ENCODE measurements at places on chromosomes 16 and 17.

GRCh38 chr17:29674281-29674680 lies 51.6 kb upstream of the CORO6 start:
- H3K4me3 ChIP-seq = no peak overlapping the region
- no peak for DNase-seq
- H3K27me3 ChIP-seq = no peaks in the 10 kb centered on the region
- no peak overlapping the region for H3K27ac ChIP-seq

- H3K27me3 ChIP-seq = no peaks in the 10 kb centered on the region
- no peaks in the 10 kb centered on the region for H3K36me3 ChIP-seq
- H3K27ac ChIP-seq = no peak overlapping the region
- H3K4me3 ChIP-seq = no peak overlapping the region
- H3K4me1 ChIP-seq = peaks cover 14% of the 10 kb centered on the region
- DNase-seq = no peak
Observed at GRCh38 chr17:17732444-17732843, 51.2 kb downstream of the RAI1 start.

DNA sequence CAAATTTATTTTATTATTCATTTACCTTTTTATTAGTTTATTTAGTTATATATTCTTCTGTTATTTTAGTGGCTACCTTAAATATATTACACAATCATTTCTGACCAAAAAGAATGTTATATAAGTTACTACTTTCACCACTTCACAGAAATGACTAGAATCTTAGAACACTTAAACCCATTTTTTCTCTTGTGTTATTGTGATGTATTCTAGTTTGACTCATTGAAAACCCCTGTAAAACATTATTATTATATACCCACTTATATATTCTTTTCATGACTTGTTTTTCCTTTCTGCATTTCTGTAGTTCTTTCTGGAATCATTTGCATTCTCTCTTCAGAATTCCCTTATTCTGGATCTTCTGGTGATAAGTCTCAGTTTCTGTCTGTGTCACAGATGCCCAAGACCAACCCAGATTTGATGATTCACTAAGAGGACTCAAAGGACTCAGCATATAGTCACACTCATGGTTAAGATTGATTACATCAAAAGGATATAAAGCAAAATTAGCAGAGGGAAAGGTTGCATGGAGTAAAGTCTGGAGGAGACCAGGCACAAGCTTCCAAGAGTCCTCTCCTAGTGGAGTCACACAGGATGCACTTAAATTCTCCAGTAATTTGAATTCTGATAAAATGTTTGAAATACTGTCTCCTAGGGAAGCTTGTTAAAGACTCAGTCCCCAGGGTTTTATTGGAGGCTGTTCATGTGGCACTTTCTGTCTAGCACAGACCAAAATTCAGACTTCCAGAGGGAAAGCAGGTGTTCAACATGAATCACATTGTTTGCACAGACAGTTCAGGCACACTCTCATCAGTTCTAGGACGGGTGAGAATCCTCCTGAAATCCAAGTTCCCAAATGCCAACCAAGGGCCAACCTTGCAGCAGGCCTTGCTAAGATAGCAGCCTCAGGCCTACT lies 7.7 kb downstream of the GINS3 start:
- DNase-seq = no peak
- no peaks in the 10 kb centered on the region for H3K4me1 ChIP-seq
- H3K27ac ChIP-seq = no peak overlapping the region
- H3K36me3 ChIP-seq = no peaks in the 10 kb centered on the region
- no peaks in the 10 kb centered on the region for H3K27me3 ChIP-seq
- no peak overlapping the region for H3K4me3 ChIP-seq

DNA sequence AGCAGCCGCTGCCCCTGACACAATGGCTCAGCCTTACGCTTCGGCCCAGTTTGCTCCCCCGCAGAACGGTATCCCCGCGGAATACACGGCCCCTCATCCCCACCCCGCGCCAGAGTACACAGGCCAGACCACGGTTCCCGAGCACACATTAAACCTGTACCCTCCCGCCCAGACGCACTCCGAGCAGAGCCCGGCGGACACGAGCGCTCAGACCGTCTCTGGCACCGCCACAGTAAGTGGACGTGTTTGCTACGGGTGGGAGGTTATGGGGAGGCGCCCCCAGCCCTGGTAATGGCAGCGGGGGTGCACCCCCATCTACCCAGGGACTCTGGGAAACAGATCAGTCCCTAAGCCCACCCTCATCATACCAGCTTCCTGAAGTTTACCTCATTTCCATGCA lies 185.5 kb downstream of the RBFOX1 start:
- no peak overlapping the region for H3K4me3 ChIP-seq
- H3K4me1 ChIP-seq = no peaks in the 10 kb centered on the region
- no peak overlapping the region for H3K27ac ChIP-seq
- no peaks in the 10 kb centered on the region for H3K27me3 ChIP-seq

GRCh38 chr17:82531431-82531881 lies 11.9 kb downstream of the FOXK2 start:
- peaks cover 76% of the 10 kb centered on the region for H3K4me1 ChIP-seq
- peak overlapping the region; percentile 22 for H3K27ac ChIP-seq
- H3K4me3 ChIP-seq = no peak overlapping the region
- no peaks in the 10 kb centered on the region for H3K36me3 ChIP-seq

- no peak overlapping the region for H3K4me3 ChIP-seq
- no peaks in the 10 kb centered on the region for H3K36me3 ChIP-seq
- no peaks in the 10 kb centered on the region for H3K4me1 ChIP-seq
- no peak overlapping the region for H3K27ac ChIP-seq
Observed at GRCh38 chr17:14838567-14838966, 426.6 kb downstream of the PMP22 start.

- no peak overlapping the region for H3K4me3 ChIP-seq
- peak; percentile 89 for DNase-seq
- H3K27me3 ChIP-seq = no peaks in the 10 kb centered on the region
Observed at GRCh38 chr16:72894293-72895151, 153.4 kb downstream of the ZFHX3 start.

DNA sequence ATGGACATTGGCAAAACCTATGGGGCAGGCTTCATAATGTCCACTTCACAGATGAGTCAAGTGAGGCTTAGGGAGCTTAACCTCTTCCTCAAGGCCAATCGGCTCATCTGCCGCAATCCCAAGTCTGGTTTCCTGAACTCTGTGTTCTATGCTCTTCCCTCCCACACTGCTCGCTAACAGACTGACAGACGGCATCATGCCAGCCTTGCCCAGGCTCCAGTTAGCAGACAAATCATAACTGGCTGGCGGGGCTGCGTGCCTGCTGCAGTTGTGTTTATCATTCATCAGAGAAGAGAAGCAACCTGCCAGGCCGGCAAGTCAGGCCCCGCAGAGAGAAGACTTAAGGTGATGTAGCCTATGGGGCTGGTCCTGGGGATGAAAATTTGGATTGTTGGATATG lies 216.2 kb upstream of the ASIC2 start:
- no peak for DNase-seq
- no peak overlapping the region for H3K27ac ChIP-seq
- no peak overlapping the region for H3K4me3 ChIP-seq
- no peaks in the 10 kb centered on the region for H3K4me1 ChIP-seq
- no peaks in the 10 kb centered on the region for H3K36me3 ChIP-seq

DNA sequence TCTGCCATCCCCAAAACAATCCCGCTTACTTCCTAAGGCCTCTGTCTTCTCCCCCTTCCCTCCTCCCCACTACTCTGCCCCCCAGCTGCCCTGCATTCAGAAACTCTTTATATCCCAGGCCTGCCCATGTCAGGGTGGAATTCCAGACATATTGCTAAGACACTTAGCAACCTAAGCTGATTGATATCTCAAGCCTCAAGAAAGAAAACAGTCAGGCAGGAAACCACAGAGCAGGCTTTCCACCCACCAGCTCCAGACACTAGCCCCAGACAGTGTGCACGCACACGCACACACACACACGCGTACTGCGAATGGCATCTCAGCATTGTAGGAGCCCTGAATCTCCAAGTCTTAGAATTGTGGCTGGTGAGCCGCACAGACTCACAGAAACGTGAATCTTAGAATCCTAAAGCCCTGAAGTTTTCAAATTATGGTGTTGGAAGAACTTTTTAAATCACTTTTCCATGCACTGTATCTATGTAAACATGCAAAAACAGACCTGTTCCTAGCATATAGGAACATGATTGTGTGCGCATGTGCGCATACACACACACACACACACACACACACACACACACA lies 8.8 kb upstream of the LPCAT2 start:
- no peaks in the 10 kb centered on the region for H3K36me3 ChIP-seq
- H3K27ac ChIP-seq = peak overlapping the region; percentile 3
- H3K4me3 ChIP-seq = no peak overlapping the region
- peaks cover 56% of the 10 kb centered on the region for H3K4me1 ChIP-seq

GRCh38 chr17:81396722-81397313 lies 1.6 kb downstream of the BAHCC1 start:
- H3K4me3 ChIP-seq = peak overlapping the region; percentile 65
- H3K36me3 ChIP-seq = no peaks in the 10 kb centered on the region
- H3K27ac ChIP-seq = peak overlapping the region; percentile 90
- no peaks in the 10 kb centered on the region for H3K27me3 ChIP-seq

DNA sequence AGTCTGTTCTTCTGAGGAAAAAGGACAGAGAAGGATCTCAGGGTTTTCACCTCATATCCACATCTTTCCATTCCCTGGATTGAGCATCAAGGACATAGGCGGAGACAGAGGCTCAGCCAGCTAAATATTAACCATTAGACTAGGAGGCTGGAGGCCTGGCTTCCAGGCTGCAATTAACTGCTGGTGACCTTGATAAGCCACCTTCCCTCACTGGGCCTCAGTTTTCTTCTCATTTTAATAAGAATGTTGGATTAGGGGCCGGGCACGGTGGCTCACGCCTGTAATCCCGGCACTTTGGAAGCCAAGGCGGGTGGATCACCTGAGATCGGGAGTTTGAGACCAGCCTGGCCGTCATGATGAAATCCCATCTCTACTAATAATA lies 25.6 kb upstream of the CNOT1 start:
- H3K27ac ChIP-seq = no peak overlapping the region
- H3K4me1 ChIP-seq = no peaks in the 10 kb centered on the region
- no peaks in the 10 kb centered on the region for H3K36me3 ChIP-seq
- no peak overlapping the region for H3K4me3 ChIP-seq

- no peaks in the 10 kb centered on the region for H3K4me1 ChIP-seq
- H3K4me3 ChIP-seq = no peak overlapping the region
- H3K27me3 ChIP-seq = no peaks in the 10 kb centered on the region
- no peak overlapping the region for H3K27ac ChIP-seq
Observed at GRCh38 chr16:2244301-2244700, 7.1 kb downstream of the ECI1 start.

DNA sequence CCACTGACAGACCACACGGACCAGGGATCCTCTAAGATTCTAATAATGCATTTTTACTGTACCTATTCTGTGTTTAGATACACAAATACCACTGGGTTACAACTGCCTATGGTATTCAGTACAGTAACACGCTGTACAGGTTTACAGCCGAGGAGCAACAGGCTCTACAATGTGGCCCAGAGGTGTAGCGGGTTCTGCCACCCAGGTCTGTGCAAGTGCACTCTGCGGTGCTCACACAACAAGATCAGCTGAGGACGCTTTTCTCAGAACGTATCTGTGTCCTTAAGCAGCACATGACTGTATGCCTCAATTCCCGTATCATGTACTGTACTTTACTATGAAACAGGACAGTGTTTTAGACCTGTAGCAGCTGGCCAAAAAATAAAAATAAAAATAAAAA lies 6.5 kb downstream of the ZCCHC14 start:
- H3K27ac ChIP-seq = peak overlapping the region; percentile 66
- DNase-seq = no peak
- no peak overlapping the region for H3K4me3 ChIP-seq
- peaks cover 80% of the 10 kb centered on the region for H3K4me1 ChIP-seq
- no peaks in the 10 kb centered on the region for H3K27me3 ChIP-seq

DNA sequence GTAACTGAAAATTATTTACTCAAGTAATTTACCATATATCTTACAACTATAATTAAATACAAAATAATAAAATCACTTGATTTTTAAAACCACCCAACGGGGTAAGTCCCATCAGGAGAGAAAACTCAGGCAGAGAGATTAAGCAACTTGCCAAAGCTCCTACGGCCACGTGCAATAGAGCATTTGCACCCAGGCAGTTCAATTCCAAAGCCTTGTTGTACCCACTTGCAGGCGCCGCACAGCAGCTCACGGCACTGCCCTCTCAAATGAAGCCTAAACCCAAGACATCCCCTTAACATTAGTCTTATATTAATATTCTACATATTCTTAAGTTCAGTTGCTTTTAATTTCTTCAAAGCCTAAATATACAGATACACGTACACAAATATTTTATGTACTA lies 75.7 kb downstream of the SPAG9 start:
- no peak overlapping the region for H3K4me3 ChIP-seq
- H3K36me3 ChIP-seq = no peaks in the 10 kb centered on the region
- no peak overlapping the region for H3K27ac ChIP-seq
- no peaks in the 10 kb centered on the region for H3K27me3 ChIP-seq

DNA sequence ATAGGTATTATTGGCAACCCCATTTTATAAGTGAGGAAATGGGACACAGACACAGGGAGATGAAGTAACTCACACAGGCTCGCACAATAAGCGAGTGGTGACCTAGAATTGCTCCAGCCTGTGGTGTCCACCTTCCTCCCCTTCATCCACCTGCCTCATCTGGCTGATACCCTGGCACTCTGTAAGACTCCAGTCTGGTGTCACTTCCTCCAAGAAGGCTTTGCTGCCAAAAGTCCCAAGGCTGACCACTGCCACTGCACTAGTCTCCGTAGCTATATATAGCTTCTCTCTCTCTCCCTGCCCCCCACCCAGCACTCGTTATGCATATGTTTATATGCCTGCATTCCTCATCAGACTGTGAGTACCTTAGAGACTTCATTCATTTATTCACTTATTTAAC lies 66.1 kb upstream of the SREBF1 start:
- no peak overlapping the region for H3K4me3 ChIP-seq
- no peak overlapping the region for H3K27ac ChIP-seq
- peaks cover 5% of the 10 kb centered on the region for H3K36me3 ChIP-seq

GRCh38 chr17:30351735-30352134 lies 17.9 kb upstream of the TMIGD1 start:
- no peaks in the 10 kb centered on the region for H3K27me3 ChIP-seq
- H3K27ac ChIP-seq = no peak overlapping the region
- DNase-seq = no peak

DNA sequence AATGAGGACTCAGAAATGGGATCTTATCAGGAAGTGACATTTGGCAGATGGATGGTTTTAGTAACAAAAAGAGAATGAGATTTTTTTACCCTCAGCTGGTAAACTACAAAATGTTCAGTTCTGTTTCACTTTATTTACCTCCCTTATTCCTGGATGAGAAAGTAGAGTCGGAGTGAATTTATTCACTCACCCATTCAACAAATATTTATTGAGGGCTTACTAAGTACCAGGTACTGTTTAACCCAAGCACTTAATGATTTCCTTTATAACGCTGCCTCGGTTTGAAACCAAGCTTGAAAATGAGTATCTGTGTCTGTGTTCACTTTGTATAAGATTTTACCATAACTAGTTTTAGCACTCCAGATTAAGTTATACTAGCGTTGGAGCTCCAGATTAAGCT lies 38.1 kb downstream of the CDRT15 start:
- no peaks in the 10 kb centered on the region for H3K36me3 ChIP-seq
- no peaks in the 10 kb centered on the region for H3K27me3 ChIP-seq
- no peak overlapping the region for H3K27ac ChIP-seq
- H3K4me1 ChIP-seq = peaks cover 13% of the 10 kb centered on the region
- no peak for DNase-seq

- no peak overlapping the region for H3K27ac ChIP-seq
- no peak for DNase-seq
- no peaks in the 10 kb centered on the region for H3K27me3 ChIP-seq
- H3K4me1 ChIP-seq = no peaks in the 10 kb centered on the region
- H3K4me3 ChIP-seq = no peak overlapping the region
- H3K36me3 ChIP-seq = no peaks in the 10 kb centered on the region
Observed at GRCh38 chr16:13046061-13046821, 144.8 kb downstream of the SHISA9 start.

- no peak for DNase-seq
- H3K27ac ChIP-seq = no peak overlapping the region
- no peaks in the 10 kb centered on the region for H3K27me3 ChIP-seq
Observed at GRCh38 chr17:79575229-79575628, 35.6 kb downstream of the RBFOX3 start.

All from thyroid gland (tissue), 4 donors.